Left ventricle myocardium inferior (tissue), 1 donor: ENCODE measurements at places on chromosomes 5 and 9. TPM values are rescaled to one million over a fixed set of nuclear protein-coding genes. Genes with fewer than 3 reads are reported as not detected.

GRCh38 chr9:102514541-102514940, 480.6 kb upstream of the CYLC2 start:
- DNase-seq, result no peak

- DNase-seq, result no peak
These were observed 82.7 kb downstream of the SV2C start for GRCh38 chr5:76165711-76166374.

DNA sequence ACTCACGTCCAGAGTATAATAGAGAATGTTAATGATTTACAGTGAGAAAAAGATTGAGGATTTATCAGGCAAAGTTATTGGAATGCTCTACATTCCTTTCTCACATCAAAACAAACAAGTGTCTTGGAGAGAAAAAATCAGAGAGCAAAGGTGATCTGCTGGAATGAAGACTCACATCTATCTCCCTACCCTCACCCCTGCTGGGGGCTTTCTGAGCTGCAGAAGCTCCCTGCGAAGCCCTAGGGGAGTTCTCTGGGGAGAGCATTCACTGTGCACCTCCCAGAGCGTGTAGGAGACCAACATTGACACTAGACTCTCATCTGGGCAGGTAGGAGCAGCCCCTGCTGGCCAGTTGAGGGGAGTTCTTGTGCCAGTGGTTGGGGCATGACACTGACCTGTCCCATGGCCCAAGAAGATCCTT, 76.6 kb upstream of the ADAMTS16 start:
- DNase-seq, result no peak

The CFAP90 gene
- total RNA-seq, result not detected

GRCh38 chr5:93150311-93151012, 430.6 kb downstream of the NR2F1-AS1 start:
- DNase-seq, result no peak

GRCh38 chr5:170186156-170186555, 46.6 kb upstream of the C5orf58 start:
- DNase-seq, result no peak

GRCh38 chr9:134187891-134188385, 23.6 kb upstream of the RNU6ATAC start:
- no peak for DNase-seq

- DNase-seq, result no peak
These were observed 123.5 kb downstream of the KCNIP1 start for GRCh38 chr5:170627271-170627670.

DNA sequence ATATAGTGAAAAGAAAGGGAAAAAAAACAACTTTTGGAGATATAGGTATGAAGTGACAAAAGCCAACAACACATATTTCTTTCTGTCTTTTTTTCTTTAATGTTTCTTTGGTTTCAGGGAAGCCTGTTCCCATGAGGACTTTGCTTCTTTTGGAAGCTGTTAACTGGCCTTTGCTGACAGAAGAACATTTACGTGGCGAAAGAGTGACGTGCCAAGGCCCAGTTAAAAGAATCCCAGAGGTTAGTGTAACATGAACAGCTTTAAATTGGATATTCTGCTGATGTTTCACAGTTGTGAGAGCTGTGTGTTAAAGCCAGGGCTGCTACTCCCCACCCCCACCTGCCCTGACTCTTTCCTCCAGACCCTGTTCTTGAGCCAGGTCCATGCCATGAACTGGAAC, 275.9 kb downstream of the CRB2 start:
- DNase-seq, result no peak

The TLX3 gene
- not detected for total RNA-seq

DNA sequence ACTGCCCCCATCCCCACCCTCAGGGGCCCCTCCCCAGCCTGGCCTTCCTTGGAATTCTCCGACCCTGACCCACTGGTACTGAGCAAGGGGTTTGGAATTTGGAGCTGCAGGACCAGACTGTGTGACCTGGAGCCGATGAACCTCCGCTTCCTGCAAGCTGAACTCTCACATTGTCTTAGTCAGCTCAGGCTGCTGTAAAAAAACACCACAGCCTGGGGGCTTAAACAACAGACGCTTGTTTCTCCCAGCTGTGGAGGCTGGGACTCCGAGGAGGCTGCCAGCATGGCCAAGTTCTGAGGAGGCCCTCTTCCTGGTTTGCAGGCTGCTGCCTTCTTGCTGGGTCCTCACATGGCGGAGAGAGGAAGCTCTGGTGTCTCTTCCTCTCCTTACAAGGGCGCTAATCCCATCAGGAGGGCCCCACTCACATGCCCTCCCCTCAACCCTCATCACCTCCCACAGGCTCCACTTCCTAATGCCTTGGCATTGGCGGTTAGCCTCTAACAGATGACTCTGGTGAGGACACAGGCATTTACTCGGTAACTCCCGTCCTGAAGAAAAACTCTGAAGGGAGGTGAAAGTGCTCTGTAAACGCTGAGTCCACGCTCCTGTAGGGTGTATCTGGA, 42.4 kb downstream of the C5orf15 start:
- DNase-seq, result no peak

- no peak for DNase-seq
These were observed 135.2 kb upstream of the SLC24A2 start for GRCh38 chr9:19924080-19924479.

DNA sequence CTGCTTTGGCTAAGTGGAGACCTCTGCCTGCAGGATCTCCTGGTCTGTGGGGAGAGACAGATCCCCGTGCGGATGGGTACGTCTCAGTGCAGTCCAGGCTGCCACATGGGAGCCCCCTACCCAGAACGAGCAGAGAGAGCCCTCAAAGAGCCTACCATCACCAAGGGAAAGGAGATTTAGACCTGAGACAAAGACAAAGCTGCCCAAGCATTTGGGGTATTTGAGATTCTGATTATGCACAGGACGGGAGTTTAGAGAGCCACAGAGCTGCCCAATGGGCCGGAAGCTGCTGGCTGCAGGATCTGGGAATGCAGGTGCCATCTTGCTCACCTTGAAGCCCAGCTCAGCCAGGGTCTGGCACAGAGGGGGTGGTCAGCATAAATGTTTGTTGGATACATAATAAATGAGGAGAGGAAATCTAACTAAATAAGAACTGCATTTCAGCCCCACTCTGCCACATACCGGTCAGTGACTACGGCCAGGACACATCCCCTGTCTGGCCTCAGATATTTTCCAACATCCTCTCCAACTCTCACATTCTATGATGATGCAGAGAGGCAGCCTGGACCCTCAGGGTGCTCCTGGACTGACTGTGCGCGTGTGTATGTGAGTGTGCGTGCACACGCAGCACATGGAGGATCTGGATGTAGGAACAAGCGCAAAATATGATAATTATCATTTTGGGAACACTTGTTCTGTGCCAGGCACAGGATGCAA, 157.8 kb downstream of the FGF18 start:
- DNase-seq, result no peak

DNA sequence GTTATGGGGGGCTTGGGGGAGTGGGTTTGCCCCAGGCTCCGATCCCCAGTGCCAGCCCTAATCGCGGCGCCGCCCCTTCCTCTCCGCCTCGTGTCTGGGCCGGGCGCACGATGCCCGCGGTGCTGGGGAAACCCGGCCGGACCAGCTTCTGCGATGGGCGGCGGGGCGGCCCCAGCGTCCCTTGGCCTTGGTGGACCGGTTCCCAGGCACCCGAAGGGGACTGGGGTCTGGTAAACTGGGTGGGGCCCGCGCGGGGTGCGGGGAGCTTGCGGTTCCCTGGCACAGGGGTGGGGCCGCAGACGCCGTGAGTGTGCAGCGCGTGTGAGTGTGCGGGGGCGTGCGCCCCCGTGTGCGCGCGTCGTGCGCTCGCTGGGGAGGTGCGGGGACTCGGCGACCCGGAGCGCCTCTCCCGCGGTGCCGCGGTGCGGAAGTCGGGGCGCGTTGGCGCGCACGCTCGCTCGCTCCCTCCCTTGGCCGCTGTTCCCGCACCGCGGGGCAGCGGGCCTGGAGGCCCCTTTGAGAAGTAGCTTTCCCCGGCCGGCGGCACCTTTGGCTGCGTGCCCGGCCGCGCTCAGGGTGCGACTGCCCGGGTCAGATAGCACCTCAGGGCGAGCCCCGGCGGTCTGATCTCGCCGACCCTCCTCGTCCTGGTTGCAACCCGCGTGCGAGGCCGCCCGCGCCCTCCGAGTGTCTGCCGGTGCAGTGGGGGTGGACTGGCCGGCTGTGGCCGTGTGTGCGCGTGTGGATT, 568 bp downstream of the MACIR start:
- peak; percentile 57 for DNase-seq

DNA sequence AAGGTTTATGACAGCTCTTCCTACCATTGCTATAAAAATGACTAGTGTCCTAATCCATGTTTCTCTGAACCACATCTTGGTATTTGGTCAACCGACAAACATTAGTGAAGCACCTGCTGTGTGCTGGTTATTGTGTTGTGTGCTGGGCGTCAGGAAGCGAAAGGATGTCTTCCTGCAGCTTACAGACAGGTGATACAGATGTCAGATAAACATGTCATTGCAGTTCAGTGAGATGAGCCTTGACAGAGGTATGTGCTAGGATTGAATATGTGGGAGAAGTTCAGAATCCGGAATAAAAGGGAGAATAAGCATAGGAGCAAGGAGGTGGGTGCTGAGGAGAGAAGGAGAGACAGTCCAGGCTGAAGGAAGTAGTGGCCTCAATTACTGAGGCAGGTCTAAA, 20.3 kb upstream of the CTNNA1 start:
- DNase-seq, result no peak

The TMEM245 gene
- 97.4 TPM for total RNA-seq

GRCh38 chr5:96946381-96946780, 10.5 kb downstream of the LNPEP start:
- DNase-seq, result no peak

GRCh38 chr5:124795829-124796228, 49.4 kb upstream of the ZNF608 start:
- no peak for DNase-seq

- no peak for DNase-seq
These were observed 131.6 kb downstream of the PJA2 start for GRCh38 chr5:109278141-109278540.

DNA sequence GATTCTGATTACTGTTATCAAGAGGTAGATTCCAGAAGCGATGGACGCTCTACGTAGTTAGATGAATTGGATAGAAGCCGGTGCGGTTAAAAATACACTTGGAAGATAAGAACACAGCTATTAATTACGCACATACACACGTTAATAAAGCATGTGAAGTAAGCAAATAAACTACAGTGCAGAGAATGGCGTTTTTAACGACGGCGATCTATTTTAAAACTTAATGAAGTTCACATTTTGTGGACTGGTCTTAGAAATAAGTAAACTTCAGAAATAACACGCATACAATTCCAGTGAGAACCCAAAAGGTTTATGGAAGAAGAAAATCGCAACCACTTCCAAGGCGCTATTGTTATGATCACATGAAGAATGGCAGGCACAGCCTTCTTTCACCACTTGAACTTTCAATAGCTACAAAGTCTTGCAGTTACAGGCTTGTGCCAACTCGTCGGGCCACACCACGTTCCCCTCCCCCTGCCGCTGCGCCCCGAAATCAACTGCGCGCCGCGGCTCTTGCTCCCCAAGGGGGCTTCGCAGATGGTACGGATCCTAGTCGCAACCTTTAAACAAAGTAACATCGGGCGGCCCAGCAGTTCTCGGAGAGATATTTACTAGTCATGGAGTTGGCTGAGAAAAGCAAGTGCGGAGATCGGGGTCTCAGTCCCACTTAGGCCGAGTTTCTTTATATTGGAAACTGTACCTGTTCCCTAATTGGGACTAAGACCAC, 866 bp upstream of the SEMA6A start:
- DNase-seq, result no peak

GRCh38 chr5:56450766-56451165, 217.6 kb upstream of the ANKRD55 start:
- DNase-seq, result no peak

The MAN2A1 gene
- total RNA-seq, result 9.2 TPM

DNA sequence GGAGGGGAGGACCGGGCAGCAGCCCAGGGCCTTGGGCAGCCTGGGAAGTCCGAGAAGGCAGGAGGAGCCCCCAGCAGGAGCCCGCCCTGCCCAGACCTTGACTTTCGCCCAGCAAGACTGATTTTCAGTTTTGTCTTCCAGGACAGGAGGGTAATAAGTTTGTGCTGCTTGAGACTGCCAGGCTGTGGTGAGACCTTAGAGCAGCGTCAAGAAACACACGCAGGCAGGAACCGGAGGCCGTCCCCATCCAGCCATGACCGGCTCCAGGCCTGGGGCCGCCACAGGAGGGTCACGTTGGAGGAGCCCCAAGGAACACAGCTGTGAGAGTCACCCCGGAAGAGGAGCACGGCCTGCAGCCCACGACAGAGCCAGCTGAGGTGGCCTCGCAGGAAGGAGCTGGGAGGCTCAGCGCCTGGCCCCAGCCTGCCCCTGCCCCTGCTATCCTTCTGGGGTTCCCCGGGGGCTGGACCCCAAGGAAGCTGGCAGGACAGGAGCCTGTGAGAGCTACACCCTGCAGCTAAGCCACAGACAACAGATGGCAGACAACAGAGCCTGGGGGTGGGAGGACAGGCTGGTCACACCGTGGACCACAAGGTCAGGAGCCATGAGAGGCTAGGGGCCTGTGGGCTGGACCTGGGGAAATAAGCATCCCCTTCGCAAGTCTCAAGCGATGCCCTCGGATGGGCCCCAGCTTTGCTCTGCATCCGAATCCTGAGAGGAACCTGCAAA, 126.0 kb upstream of the FAM120A start:
- no peak for DNase-seq

The ZNF883 gene
- total RNA-seq, result 6.2 TPM

GRCh38 chr5:6840136-6840793, 127.0 kb downstream of the TENT4A start:
- no peak for DNase-seq

The MYOZ3 gene
- total RNA-seq, result 6.2 TPM

- no peak for DNase-seq
These were observed 35.0 kb downstream of the LRRTM2 start for GRCh38 chr5:138840103-138840502.

GRCh38 chr5:169347786-169348185, 46.8 kb upstream of the SLIT3 start:
- DNase-seq, result no peak

DNA sequence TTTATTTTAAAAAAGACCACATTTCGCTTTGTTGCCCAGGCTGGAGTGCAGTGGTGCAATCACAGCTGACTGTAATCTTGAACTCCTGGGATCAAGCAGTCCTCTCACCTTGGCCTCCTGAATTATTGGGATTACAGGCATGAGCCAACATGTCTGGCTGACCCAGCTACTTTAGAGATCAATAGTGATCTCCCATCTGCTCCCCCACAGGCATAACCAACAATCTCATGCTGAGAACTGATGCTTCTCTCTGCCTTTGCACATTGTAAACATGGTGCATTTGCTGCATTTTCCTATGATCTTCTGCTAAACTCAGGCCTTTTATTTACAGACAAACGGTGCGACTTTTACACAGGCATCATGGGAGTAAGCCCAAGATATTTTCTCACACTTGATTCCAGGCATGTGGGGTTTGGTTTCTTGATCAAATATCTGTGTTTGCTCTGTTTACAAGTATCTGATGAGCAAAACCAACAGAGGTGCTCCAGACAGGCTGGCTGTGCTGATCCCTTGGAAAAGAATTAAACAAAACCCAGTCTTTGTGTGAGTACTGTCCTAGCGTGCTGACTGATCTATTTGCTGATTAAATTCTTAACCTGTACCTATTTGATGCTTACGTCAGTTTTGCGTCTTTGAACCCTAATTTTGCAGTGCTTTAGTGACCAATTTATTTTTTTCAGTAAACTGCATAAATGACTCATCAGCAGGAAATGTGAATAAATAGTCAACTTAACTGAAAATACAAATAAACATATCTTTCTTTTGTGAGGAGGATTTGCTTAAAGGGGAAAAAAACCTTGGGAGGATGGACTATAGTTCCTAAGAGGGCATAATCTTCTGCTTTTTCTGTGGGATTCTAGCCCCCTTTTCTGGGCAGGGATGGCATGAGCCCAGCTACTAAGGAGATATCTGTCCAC, 191.7 kb upstream of the NR3C1 start:
- no peak for DNase-seq

The PCDHGA12 gene
- total RNA-seq, result 4.8 TPM
